ENCODE measurements at places on chromosomes 16 and 17.
A peak's percentile ranks its signal among the peaks of the same experiment; 100 is the strongest.

DNA sequence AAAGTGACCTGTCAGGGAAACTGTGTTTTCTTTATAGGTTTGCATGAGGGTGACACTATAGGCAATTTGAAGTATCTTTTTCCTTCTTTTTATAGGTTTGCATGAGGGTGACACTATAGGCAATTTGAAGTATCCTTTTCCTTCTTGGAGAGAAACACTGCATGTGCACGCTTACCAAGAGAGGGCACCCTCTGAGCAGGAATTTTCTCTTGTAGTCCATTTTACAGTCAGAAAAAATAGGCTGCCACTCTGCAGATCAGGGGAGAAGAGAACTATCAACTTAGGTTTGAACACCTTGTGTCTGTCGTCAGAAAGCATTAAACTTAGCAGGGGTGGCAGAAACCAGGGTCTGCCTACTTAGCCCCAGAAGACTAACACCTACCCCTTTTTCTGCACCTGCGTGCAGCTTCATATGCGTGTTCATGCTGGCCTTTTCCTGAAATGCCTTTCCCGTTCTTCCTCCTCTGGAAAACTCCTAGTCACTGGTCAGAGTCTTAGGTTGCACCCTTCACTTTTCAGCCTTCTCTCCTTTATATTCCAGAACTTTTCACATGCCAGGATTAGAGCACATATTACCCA lies 16.4 kb upstream of the SMIM36 start:
- DNase-seq = peak; percentile 18

GRCh38 chr16:64478252-64478906 lies 643.5 kb downstream of the CDH11 start:
- DNase-seq = peak; percentile 72

DNA sequence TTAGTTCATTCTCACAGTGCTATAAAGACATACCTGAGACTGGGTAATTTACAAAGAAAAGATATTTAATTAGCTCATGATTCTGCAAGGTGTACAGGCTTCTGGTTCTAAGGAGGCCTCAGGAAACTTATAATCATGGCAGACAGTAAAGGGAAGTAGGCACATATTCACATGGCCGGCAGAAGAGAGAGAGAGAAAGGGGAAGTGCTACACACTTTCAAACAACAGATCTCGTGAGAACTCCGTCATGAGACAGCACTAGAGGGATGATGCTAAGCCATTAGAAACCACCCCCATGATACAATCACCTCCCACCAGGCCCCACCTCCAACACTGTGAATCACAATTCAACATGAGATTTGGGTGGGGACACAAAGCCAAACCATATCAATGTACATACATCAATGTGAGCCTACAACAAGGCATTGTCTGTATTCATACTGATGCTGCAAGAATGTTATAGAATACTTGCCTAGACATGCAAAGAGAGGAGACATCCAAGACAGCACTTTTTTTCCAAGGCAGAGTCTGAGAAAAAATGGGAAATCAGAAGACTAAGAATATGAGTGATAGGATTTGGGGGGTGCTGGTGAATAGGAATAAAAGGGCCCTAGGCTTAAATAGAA lies 114.8 kb upstream of the XYLT1 start:
- DNase-seq = no peak

DNA sequence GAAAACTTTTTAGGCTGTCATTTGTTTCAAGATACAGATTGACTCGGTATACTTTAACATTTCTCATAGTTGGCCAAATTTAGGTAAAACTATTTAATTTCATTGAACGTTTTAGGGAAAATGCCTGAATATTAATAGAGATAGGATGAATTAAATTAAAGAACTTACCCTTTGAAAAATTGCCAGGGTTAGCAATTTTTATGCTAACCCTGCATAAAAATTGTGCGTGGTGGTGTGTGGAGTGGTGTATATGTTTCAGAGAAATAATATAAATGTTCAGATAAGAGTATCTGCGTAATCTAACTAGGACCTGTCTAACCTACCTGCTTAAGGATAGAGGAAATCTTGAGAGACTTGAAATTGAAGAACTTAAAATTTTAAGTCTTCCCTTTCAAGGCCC lies 21.4 kb downstream of the NF1 start:
- DNase-seq = no peak

GRCh38 chr16:50419116-50419515 lies 50.3 kb upstream of the BRD7 start:
- DNase-seq = no peak

GRCh38 chr17:19672009-19672750 lies 23.6 kb downstream of the ALDH3A2 start:
- DNase-seq = no peak

DNA sequence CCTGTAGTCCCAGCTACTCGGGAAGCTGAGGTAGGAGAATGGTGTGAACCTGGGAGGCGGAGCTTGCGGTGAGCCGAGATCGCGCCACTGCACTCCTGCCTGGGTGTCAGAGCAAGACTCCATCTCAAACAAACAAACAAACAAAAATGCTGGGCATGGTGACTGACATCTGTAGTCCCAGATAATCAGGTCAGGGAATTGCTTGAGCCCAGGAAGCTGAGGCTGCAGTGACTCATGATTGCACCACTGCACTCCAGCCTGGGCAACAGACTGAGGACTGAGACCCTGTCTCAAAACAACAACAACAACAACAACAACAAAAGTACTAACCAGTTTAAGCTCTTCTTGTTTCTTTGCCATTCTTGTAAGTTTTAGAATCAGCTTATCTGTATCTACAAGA lies 383.0 kb upstream of the PMFBP1 start:
- peak; percentile 41 for DNase-seq

- DNase-seq = peak; percentile 56
Observed at GRCh38 chr16:57720142-57720575, 15.4 kb upstream of the KATNB1 start.

GRCh38 chr17:43584666-43585102 lies 38.5 kb upstream of the ETV4 start:
- DNase-seq = peak; percentile 56

GRCh38 chr17:75743625-75744206 lies 21.3 kb downstream of the GALK1 start:
- DNase-seq = no peak

DNA sequence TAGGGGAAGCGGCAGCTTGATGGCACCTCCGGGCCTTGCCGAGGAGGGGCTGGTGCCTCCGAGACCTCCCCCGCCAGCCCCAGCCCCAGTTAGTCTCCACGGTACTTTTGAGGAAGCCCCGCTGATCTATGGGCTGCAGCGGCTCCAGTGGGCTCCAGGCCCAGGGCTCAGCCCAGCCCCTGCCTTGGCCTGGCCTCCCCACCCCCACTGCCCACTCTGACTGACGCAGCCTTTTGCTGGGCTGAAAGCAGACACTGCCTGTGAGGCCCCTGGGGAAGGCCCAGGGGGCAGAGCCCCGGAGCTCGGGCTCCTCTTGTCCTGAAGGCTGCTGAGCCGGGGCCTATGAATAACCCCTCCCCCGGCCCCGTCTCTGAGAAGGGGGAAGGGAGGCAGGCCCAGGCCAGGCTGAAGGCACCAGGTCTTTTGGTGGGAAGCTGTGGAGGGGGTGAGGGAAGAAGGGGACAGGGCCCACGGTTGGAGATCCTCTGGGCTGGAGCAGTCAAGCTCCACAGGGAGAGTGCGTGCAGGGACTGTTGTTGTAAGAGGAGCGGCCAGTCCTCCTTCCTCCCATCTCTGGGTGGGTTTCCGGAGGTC lies 7.5 kb upstream of the SMTNL2 start:
- DNase-seq = no peak

DNA sequence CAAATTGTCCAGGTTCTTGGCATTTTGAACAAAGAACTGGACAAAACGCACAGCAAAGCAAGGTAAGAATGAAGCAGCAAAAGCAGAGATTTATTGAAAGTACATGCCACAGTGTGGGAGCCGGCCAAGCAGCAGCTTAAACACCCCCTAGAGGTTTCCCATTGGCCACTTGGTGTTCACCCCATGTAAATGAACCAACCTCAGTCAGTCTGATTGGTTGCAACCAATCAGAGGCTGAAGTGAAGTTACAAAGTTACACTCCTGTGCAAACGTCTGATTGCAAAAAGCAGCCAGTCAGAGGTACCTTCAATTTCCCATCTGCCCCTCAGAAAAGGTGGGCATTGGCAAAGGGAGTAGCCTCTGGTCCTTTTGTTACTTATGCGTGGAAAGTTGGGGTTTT lies 8.8 kb upstream of the ZNF263 start:
- DNase-seq = no peak

DNA sequence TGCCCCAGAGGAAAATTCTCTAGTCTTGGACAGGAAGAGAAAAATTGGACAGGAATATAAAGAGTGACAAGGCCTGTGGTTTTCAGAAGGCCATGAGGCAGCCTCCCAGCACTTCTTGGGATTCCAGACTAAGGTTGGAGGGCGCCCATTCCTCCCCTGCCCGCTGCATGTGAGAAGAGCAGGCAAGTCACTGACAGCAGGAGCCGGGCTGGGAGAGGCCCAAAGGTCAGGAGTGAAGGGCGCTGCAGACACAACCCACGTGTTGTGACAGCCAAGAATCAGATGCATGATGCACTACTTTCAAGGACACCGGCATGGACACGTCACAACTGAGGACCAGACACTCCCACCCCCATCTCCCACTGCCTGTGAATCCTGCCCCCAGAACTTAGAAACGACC lies 256.7 kb downstream of the CBLN1 start:
- no peak for DNase-seq

DNA sequence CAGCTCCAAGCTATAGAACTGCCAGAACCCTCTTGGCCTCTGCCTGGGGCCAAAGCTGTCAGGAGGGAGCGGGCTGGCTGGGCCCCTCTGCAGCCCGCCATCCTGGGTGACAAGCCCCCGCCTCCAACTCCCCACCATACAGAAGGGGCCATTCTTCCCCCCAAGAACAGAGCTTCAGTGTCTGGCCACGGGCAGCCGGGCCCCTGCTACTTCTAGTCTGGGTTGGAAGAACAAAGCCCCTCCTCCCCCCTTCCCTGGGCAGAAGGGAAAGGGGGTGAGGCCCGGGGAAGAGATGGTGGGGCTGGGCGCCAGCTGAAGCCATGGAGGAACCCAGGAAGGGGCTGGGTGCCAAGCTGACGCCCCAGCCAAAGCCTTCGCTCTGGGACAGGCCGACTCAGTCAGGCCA lies 9.0 kb downstream of the NAT9 start:
- no peak for DNase-seq

- no peak for DNase-seq
Observed at GRCh38 chr16:75225092-75225491, 6.3 kb downstream of the CTRB1 start.

DNA sequence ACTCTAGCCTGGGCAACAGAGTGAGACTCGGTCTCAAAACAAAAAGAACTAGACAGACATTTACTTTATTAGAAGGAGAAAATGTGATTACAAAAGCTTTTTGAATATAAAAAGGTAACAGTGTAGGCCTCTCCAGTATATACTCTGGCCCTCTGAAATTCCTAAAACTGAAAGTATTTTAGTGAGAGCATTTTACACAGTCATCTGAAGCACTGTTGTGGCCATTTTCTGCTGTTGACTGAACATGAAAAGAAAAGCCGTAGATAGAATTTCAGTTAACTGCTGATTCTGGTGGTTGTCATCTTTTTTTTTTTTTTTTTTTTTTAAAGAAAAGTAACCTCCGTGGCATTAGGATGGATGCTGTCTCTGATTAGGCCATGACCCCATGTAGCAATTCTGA lies 15.6 kb downstream of the DUSP14 start:
- no peak for DNase-seq

DNA sequence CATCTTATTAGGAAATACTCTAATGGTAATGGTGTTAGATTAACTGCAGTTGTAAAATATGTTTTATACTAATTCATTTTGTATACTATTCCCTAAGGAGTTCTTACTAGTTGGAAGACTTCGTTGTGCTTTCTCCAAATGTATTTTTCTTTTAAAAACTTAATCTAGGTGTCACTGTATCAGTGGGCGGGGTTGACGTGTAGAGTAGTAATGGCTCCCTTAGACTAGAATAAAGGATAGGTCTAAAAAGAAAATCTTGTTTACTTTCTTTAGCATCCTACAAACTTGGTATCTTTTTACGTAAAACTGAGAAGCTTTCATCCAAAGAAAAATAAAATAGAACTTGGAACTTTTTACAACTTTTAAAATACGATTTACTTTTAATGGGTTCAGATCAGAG lies 55.0 kb upstream of the MRC2 start:
- DNase-seq = no peak

GRCh38 chr16:728131-728889 lies 1.4 kb downstream of the HAGHL start:
- DNase-seq = peak; percentile 83

GRCh38 chr16:17050468-17050867 lies 420.3 kb downstream of the XYLT1 start:
- no peak for DNase-seq

- DNase-seq = no peak
Observed at GRCh38 chr17:33234233-33234632, 58.9 kb downstream of the ASIC2 start.

DNA sequence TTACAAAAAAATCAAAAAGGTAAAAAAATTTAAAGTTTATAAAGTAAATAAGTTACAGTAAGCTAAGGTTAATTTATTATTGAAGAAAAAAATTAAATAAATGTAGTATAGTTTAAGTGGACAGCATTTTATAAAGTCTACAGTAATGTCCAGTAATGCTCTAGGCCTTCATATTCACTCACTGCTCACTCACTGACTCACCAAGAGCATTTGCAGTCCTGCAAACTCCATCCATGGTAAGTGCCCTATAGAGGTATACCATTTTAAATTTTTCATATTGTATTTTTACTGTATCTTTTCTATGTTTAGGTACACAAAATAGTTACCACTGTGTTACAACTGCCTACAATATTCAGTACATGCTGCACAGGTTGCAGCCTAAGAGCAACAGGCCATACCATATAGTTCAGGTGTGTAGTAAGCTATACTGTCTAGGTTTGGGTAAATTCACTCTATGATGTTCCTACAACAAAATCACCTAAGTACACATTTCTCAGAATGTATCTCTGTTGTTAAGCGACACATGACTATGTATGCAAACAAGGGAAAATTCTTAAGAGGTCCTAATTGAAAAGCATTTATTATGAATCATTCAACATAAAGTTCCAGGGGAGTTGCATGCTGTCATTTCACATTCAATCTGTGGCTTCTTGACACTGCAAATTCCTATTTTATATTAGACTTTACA lies 92.3 kb downstream of the SPAG9 start:
- no peak for DNase-seq

DNA sequence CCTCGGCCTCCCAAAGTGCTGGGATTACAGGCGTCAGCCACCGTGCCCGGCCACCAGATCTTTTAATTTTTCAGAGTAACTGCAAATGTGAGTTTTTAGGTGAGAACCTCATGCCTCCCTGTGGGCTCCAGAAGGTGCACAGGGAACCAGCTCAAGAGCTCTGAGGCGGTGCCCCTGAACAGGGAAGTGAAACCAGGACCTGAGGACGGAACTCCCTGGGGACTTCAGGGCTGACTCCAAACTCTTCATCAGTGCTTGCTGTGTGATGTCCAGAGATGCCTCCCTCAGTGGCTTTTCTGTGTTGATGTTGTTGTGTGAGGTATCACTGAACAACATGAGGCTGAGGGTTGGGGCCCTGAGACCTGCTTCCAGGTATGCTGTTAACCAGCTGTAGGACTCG lies 23.8 kb downstream of the SLC12A3 start:
- no peak for DNase-seq

DNA sequence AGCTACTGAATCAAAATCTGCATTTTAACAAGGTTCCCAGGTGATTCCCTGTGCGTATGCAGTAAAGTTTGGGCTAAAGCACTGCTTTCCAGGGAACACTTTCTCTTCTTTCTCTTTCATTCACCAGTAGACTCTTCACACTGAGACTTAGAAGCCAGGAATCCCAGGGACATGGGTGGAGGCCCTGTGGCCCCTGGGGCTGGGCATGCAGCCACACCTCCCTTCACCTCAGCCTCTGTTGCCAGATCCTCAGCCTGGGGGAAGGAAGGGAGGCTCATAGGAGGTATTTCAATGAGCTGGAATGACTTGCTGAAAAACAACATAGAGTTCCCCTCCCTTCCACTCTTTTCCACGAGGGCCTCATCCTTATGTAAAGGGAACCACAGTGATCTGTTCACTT lies 1.2 kb downstream of the G6PC3 start:
- peak; percentile 44 for DNase-seq
